Aorta (tissue), 5 donors: ENCODE measurements at places on chromosomes 5 and 9.

DNA sequence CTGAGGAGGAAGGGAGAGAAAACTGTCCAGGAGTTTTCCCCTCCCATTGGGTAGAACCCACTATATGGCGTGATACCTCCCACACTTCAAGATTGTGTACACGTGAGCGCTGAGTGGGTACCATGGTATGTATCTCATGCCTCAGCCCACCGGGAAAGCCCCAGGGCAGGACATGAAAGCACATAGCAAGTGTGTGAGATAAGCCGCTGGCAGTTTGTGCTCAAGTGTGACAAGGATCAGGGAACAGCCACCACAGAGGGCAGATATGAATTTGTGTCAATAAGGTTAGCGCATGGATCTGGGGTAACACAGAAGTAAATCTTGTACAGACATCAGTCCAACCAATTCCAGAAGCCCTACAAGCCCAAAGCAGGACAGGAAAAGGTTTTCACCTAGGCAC lies 42.6 kb upstream of the NAA35 start:
- H3K36me3 ChIP-seq: peaks cover 3% of the 10 kb centered on the region
- H3K4me3 ChIP-seq: no peak overlapping the region
- no peak overlapping the region for H3K27ac ChIP-seq
- H3K4me1 ChIP-seq: no peaks in the 10 kb centered on the region

GRCh38 chr9:108272349-108272899 lies 583.4 kb downstream of the ACTL7B start:
- H3K4me3 ChIP-seq: no peak overlapping the region
- no peaks in the 10 kb centered on the region for H3K36me3 ChIP-seq
- H3K27ac ChIP-seq: no peak overlapping the region
- H3K27me3 ChIP-seq: no peaks in the 10 kb centered on the region
- no peaks in the 10 kb centered on the region for H3K4me1 ChIP-seq

DNA sequence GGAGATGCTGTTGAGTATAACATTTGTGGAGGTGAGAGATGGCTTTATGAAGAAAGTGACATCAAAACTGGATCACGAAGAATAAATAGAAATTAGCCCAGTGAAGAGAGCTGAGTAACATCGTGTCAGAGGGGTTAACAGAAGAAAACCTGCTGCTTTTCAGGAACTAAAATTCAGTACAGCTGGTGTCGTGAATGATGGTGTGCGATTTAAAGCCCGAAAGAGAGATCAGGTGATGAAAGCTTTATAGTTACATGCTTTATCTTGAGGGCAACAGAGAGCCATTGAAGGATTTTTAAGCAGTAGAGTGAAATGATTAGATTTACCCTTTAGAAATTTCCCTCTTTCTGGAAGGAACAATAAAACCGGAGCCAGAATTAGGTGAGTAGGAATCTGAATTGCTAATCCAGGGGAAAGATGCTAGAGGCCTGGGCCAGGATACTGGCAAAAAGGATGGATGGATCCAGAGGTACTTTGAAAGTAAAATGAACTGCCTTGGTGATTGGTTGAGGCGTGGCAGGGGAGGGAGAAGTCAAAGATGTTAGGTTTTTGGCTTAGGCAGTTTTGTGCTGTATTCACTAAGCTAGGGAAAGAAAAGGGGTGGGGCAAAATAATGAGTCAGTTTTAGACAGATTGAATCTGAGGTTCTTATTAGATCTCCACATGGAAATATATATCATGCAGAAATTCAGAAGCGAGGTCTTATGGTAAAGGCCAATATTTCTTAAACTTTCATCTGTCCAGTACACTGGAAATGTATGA lies 3.4 kb downstream of the LRRC70 start:
- H3K27me3 ChIP-seq: no peaks in the 10 kb centered on the region
- H3K27ac ChIP-seq: no peak overlapping the region
- H3K36me3 ChIP-seq: no peaks in the 10 kb centered on the region
- H3K4me1 ChIP-seq: no peaks in the 10 kb centered on the region
- H3K4me3 ChIP-seq: no peak overlapping the region
- DNase-seq: no peak

DNA sequence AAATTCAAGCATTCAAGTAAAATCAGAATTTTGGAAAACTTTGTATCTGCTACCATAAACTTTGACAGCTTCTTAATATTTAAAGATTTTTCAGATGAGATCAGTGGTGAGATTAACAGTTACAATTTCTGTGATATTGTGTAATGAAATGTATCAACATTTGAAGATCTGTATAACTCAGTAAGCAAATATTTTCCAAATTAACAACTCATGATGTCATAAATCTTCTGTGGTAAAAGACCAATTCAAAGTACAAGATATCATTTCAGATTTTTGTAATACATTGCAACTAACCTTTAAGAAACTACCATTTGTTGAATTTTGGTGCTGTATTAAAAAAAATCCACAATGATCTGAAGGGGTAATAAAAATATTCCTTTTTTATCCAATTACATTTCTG lies 352.2 kb downstream of the KIAA0825 start:
- no peak overlapping the region for H3K4me3 ChIP-seq
- DNase-seq: no peak
- H3K36me3 ChIP-seq: no peaks in the 10 kb centered on the region
- no peaks in the 10 kb centered on the region for H3K4me1 ChIP-seq

GRCh38 chr5:120682851-120683250 lies 218.8 kb downstream of the PRR16 start:
- H3K36me3 ChIP-seq: peaks cover 1% of the 10 kb centered on the region
- H3K27me3 ChIP-seq: no peaks in the 10 kb centered on the region
- H3K4me3 ChIP-seq: no peak overlapping the region

- no peak for DNase-seq
- H3K4me1 ChIP-seq: peaks cover 16% of the 10 kb centered on the region
- H3K27ac ChIP-seq: no peak overlapping the region
- H3K4me3 ChIP-seq: no peak overlapping the region
- H3K27me3 ChIP-seq: no peaks in the 10 kb centered on the region
Observed at GRCh38 chr9:77883133-77883532, 148.5 kb downstream of the GNAQ start.
